ENCODE measurements at places on chromosomes 2 and 18. TPM values are rescaled to one million over a fixed set of nuclear protein-coding genes. Genes with fewer than 3 reads are reported as not detected.

GRCh38 chr2:188456114-188456909, 164.6 kb downstream of the GULP1 start:
- DNase-seq = no peak

DNA sequence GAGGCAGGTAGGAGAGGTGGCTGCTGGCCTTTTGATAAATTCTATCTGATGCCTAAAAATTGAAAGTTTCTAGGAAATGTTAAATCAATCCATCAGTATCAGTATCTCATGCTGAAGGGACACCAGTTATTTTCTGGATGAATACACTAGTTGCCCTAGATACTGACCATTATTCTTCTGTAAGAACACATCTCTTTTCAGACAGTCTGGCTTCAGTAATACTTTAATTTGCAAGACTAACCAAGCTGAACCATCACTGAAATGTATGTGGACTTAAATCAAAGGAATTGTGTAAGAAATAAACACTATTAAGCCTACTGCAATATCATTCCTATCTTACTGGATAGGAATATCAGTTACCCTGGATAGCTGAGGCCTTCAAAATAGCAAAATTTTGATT, 1546.3 kb downstream of the LRP1B start:
- no peak for DNase-seq

The TMEFF2 gene
- not detected for total RNA-seq

DNA sequence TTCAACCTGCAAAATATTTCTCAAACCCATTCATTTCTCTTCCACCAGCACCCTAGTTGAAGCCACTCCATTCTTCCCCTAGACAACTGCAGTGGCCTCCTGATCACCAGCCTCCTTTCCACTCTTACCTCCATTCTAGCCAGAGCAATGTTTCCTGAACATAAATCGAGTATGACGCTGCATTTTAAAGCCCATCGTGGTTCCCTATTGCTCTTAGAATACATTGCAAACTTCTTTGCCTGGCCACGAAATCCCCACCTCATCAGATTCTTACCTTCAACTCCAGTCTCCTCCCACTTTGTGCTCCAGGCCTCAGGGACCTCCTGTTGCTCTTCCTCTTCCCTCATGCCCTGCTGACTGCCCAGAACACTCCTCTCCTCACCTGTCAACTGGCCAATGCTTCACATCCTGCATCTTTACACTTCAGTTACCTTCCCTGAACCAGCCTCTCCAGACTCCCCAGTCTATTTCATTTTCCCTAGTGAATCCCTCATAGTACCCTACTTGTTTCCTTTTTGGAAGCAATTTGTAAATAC, 176.5 kb upstream of the CTAGE1 start:
- no peak for DNase-seq

DNA sequence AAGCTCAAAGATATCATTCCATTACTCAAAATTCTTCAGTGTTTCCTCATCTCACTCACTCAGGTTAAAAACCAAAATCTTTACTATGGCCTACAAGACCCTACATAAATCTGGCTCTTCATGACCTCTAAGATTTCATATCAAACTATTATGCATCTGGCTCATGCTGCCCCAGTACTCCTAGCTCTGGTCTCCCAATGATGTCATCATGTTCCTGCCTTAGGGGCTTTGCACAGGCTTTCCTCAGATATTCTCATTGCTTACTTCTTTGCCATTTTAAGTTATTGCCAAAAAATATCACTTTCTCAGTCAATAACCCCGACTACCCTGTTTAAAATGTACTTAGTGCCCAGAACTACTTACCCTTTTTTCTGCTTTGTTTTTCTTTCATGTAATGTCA, 33.0 kb upstream of the SPOPL start:
- no peak for DNase-seq

- DNase-seq = no peak
Measured at GRCh38 chr2:203685081-203685621, 21.3 kb upstream of the CD28 start.

GRCh38 chr2:21376864-21377263, 253.1 kb downstream of the TDRD15 start:
- DNase-seq = no peak

GRCh38 chr2:229230256-229230655, 40.8 kb downstream of the PID1 start:
- DNase-seq = no peak

DNA sequence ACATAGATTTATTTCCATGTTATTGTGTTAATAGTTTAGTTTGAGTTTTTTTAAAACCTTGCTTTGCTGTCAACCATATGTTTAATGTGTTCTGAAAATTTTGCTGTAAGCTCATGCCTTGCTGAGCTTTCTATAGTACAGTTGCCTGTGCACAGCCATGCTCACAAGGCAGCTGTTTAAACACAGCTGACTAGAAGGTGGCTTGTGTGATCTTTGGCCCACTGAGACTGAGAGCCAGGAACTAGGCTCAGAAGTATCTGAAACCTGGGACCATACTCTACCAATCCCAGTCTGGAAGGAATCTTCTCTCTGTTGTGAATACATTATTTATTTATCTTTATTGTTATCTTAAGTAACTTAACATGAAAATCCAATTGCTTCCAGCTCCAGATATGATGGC, 350.5 kb downstream of the KIAA1328 start:
- DNase-seq = no peak

DNA sequence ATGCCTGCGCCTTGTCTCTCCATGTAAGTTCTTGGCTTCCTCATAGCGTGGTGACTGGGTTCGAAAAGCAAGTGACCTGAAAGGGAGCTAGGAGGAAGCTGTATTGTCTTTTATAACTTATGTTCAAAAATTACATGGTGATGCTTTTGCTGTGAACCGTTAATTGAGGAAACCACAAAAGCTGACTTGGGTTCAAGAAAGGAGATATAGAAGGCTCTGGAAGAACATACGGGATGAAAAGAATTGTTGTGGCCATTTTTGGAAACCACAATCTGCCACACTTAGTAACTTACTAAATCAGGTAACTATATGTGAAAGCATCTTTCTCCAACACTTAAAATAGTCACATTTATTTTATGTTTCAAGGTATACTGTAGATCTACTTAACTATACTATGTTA, 177.0 kb upstream of the RBMS1 start:
- DNase-seq = no peak

DNA sequence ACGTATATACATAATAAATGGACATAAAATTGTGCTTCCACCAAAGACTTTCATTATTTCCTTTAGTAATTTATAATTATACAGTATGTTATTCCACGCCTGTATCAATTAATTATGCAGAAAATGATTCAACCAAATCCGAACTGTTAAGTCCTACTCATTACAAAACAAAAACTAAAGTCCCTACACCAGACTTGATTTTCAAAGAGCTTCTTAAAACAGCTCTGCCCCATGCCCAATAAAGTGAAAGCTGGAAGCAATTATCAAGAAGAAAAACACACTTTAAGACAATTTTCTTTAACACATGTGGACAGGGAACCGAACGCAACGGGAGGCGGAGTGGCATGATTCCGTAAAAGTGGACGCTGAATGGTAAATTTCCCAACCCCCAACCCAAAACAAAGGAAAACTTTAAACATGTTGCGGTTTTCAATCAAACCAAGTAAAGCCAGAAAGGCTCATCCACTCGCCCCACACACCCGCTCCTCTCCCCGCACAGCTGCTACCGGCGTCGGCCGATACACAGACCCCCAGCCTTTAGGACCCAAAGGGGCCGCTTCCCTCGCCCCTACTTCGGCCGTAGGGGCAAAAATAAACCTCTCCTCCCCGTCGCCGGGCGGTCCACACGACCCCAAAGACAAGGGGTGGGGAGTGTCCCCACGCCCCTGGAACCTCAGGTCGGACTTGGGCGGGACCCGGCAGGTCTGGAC, 705 bp downstream of the YES1 start:
- DNase-seq = no peak

The UGT1A5 gene
- total RNA-seq = not detected

GRCh38 chr2:178732913-178733312, 74.3 kb downstream of the TTN start:
- DNase-seq = no peak

DNA sequence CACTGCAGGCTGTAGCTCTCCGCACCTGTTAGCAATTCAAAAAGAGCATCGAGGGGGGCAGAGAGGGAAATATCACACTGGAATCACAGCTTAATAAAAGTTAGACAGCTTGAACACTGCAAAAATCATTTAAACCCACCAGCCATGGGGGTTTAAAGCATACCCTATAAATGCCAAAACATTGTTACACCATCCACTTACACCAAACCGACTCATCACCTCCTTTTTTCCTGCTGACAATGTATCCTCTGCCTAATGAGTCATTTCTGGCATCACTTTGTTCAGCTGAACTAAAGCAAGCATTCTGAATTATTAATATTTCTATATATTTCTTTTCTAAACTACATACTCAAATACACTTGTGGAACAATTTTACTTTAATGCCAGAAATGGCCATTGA, 21.6 kb downstream of the MC4R start:
- no peak for DNase-seq

DNA sequence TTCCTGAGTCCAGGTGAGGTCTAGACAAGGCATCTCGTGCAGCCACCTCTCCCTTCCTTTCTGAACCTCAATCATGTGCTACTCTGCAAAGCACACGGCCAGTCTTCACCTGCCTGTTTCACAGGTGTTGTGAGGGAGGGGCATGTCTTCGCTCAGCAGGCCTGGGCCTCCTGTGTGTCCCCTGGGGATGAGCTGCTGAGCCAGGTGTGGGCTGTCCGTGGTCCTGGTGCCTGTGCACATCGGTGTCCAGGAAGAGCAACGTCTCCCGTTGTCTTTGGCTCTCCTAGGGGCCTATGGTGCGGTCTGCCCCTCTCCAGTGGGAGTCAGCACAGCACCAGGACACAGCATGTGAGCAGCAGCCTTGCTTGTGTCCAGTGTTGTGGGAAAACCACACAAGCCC, 16.7 kb downstream of the ARHGEF4 start:
- no peak for DNase-seq

The MYL12A gene
- total RNA-seq = 301 TPM

GRCh38 chr2:31888550-31888949, 122.3 kb downstream of the MEMO1 start:
- no peak for DNase-seq

DNA sequence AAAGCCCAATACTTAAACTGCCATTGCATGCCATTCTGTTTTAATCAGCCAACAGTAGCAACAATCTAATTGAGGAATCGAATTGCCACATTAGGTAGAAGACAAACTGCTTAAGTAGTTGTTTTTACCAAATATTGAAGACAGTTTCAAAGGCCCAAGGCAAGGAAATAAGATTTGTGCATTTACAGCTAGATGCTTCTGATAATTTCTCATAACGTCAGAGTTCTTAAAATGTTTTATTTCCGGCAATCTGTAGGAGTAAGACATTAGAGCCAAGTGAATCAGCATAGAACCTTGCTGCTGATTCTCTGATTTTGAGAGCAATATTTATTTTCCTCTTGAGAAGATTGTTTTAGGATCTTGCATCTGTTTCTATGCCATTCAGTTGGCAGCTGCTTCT, 174.3 kb downstream of the RBM43 start:
- DNase-seq = no peak

- DNase-seq = no peak
Measured at GRCh38 chr2:38066421-38067115, 9.4 kb downstream of the CYP1B1 start.

The LONRF2 gene
- total RNA-seq = not detected

Data from OCI-LY7 (cell line).